NCI-H187 (cell line): ENCODE measurements at places on chromosomes 3 and 15.

GRCh38 chr3:168977716-168978374, 685.7 kb downstream of the MECOM start:
- no peak for DNase-seq

DNA sequence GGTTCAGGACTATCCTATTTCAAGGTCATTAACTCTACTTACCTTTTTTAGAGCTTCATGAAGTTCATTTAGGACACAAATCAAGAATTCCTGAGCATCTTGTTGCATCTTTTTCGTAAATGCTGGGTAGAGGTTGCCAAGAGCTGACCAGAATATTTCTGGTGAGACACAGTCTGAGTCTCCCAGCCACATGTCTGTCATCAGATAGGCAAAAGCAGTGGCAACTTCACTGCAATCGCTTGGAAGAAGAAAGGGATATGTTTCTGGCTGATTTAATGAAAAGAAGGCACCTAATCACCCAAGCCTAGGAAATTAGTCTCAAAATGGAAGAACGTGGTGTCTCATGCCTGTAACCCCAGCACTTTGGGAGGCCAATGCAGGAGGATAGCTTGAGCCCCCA, 2.9 kb downstream of the USP50 start:
- no peak for DNase-seq

- peak; percentile 19 for DNase-seq
Measured at GRCh38 chr3:33231756-33232465, 13.3 kb upstream of the SUSD5 start.

GRCh38 chr3:2802429-2802828, 307.7 kb downstream of the IL5RA start:
- DNase-seq: no peak

DNA sequence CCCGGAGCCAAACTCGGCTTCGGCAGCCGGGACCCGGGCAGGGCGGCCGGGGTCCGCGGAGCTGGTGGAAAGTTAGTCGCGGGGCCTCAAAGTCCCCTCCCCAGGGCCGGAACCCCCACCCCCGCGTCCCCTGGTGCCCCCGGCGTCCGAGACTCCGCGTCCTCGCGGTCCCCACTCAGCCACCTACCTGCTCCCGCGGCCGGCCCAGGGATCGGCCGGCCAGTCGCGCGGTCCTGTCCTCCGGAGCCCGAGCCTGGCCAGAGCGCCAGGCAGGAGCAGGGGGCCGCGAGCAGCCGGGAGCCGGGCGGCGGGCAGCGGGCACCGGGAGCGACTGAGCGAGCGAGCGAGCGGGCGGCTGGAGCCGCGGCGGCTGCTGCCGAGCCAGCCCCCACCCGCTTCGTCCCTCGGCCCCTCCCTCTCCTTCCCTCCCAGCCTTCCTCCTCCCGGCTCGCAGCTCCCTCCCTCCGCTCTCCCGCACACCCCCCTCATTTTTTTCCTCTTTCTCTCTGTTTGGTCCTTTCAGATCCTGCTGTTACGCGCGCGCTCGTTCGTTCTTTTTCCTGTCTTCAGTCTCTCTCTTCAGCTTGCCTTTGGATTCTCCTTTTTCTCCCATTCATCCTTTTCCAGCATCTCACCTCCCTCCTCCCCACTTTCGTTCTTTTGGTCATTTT, at the start of gene MEGF11:
Gene MEGF11 (minus strand): TSS at position 333 of the 671 bp plus-strand sequence. CDS start 125,347 bp downstream, outside the sequence.
- no peak for DNase-seq

- peak; percentile 54 for DNase-seq
Measured at GRCh38 chr15:60651734-60652141, 172.8 kb upstream of the ICE2 start.

- no peak for DNase-seq
Measured at GRCh38 chr3:60886518-60886917, 364.7 kb downstream of the FHIT start.

GRCh38 chr3:30259730-30260129, 346.7 kb upstream of the TGFBR2 start:
- no peak for DNase-seq

GRCh38 chr15:65952391-65953053, 83.2 kb downstream of the RAB11A start:
- DNase-seq: no peak

GRCh38 chr15:77402740-77403379, 17.0 kb downstream of the PEAK1 start:
- DNase-seq: no peak

DNA sequence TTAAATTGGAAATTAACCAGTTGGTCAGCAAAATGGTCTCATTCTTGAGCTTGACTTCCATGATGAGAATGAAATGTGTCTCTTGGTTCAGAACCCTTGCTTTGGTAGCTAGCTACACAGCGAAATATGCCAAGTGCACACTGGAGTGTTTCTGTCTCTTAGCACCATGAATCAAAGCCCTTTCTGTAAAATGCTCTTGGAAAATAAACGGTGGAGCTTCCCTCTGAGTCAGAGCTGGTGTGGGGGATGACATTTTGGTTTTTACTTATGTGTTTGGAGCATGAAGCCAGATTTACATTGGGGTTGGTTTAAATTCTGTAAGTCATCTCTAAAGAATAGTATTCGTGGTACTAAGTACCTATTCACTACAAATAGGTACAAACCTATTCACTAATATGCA, 85.1 kb upstream of the NANOGP8 start:
- no peak for DNase-seq

- no peak for DNase-seq
Measured at GRCh38 chr15:39597751-39598185, 16.9 kb downstream of the THBS1 start.
